ENCODE measurements at places on chromosomes 3 and 15.

GRCh38 chr3:148092624-148093347 lies 604.9 kb upstream of the AGTR1 start:
- DNase-seq: no peak

GRCh38 chr3:155382396-155383042 lies 89.0 kb upstream of the STRIT1 start:
- peak; percentile 79 for DNase-seq

- no peak for DNase-seq
Measured at GRCh38 chr15:45084163-45084562, 29.8 kb downstream of the DUOX2 start.

GRCh38 chr3:38454884-38455638 lies 1.4 kb downstream of the ACVR2B start:
- DNase-seq: peak; percentile 75

All from NCI-H1105 (cell line).